WERI-Rb-1 (cell line): ENCODE measurements at places on chromosomes 3 and 15.

DNA sequence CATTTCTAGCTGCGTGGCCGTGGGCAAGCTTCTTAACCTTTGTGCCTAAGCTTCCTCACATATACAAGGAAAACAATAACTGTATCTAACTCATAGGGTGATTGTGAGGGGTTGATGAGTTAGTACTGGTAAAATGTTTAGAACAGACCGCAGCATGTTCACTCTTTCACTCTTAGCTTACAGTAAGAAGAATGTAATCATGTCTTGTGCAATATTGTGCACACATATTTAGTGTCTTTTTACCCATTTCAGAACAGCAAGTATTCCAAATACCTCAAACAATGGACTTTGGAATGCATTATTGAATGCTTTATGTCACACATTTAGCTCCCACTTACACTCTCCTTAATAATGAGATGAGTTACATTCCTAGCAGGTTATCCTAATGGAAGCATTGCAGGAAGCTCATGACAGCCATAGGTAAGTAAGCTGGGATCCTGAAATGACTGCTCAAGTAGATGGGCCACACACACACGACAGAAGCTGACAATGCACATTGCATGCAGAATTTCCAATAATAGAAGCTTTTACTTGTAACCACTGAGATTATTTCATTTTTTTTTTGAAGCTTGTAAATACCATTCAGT is 468.9 kb upstream of the WNT5A start:
- DNase-seq, result no peak

DNA sequence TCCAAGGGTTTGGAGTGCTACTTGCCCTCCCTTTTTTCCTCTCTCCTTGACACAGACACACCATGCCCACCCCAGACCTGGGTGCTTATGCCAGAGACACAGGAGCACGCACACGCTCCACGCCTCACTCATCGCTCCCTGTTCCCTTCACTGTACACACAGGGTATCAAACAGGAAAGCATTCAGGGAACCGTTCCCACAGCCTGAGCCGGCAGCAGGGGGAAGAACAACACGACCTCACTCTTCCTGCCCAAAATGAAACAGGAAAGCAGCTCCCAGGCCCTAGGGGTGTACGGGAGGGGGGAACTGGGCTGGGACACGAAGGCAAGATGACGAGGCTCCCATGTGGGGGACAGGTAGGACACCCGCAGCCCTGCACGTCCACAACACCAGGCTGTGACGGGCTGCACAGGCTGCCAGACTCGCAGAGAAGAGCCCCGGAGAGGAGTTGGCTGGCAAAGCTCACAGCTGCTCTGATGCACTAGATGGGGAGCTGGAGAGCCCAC is 11.2 kb downstream of the DLL4 start:
- no peak for DNase-seq

DNA sequence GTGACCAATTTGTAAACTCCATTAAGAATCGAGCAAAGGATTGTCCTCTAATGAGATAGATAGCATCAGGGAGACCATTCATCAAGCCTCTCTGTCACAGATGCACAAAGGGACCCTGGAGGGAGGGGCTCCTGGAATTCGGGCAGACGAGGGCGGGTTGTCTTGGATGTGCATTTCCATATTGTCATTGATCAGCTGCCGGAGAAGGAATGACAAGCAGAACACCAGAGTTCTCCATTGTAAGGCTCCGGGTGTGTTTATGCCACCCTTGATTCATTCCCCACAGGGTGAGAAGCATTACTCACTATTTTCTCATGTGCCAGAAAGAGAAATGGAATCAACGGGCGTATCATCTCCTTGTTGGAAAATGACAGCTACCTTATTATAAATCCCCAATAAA is 167.5 kb downstream of the EBLN2 start:
- no peak for DNase-seq

- no peak for DNase-seq
These were observed 79.2 kb downstream of the MEX3B start for GRCh38 chr15:81966631-81967030.

DNA sequence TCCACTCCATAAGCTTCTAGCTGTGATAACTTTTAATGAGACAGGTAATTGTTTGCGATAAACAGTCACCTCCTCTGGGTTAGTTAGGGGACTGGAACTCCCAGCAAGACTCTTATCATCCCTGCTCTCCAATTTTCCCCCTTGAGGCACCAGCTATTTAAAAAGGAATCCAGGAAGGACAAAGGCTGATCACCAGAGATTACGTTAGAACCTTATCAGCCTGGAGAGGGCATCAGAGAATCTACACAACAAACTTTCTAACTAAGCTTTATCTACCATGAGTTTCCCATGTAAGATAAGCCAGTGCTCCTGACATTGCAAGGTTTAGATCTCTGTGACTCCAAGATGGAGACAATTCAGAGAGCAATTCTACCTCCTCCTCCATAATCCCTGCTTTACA is 31.3 kb downstream of the GPR176 start:
- no peak for DNase-seq

DNA sequence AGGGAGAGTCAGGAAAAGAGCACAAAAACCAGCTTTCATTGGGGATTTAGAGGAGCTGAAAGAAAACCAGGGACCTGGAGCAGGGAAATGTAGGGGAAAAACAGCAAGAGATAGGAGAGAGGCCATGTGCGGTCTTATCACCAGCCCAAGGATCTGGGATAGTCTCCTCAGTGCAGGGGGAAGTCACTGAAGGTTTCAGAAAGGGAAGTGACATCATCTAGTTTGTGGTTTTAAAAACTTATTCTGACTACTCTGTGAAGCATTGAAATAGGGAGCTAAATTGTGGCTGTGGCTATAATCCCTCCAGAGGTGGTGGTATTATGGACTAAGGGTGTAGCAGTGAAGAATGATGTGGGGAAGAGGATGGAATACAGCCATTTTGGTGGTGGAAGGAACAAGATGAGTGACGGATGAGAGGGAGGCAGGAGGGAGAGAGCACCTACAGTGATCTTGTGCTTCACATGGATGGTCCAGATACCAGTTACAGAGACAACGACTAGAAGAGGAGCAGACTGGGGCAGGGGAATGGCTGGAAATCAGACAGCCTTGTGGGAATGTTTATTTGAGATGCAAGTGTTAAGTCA is 72.7 kb downstream of the HMG20A start:
- DNase-seq, result no peak

DNA sequence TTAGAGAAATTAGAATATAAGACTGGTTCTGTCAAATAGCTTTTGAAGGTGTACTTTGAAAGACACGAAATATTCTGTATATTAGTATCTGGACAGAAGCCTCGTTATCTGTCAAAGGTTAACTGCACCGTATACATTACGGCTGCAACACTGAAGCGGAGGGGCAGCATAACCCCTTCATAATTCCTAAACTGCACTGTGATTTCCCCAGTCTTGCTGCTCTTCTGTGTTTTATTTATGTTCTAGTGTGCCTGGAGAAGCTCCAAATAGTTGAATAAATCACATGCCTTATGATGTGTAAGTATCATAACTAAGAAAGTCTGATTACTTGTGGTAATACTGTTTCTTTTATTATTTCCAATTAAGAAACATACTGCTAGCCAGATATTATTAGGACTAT is 285.7 kb upstream of the ROBO2 start:
- no peak for DNase-seq

GRCh38 chr3:132543011-132543739 is 53.9 kb upstream of the ACKR4 start:
- no peak for DNase-seq

GRCh38 chr15:23567921-23568320 is 2.4 kb downstream of the MKRN3 start:
- no peak for DNase-seq

DNA sequence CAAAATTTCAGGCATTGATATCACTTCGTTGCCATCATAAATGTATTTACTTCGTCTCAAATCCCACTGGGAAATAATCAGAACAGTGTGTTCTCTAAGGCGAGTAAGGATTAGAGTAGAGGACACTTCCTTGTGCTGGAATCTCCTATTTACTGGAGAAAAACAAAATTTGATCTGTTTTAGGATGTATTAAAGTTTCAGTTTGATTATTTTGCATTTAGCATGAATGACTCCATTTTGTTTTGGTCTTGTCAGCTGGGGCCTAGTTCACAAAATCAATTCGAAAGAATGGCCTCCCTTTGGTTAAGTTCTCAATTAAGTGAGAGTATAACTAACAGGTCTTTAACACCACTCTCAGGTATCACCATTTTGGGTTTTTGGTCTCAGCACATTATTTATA is 11.7 kb upstream of the NOX5 start:
- DNase-seq, result no peak

DNA sequence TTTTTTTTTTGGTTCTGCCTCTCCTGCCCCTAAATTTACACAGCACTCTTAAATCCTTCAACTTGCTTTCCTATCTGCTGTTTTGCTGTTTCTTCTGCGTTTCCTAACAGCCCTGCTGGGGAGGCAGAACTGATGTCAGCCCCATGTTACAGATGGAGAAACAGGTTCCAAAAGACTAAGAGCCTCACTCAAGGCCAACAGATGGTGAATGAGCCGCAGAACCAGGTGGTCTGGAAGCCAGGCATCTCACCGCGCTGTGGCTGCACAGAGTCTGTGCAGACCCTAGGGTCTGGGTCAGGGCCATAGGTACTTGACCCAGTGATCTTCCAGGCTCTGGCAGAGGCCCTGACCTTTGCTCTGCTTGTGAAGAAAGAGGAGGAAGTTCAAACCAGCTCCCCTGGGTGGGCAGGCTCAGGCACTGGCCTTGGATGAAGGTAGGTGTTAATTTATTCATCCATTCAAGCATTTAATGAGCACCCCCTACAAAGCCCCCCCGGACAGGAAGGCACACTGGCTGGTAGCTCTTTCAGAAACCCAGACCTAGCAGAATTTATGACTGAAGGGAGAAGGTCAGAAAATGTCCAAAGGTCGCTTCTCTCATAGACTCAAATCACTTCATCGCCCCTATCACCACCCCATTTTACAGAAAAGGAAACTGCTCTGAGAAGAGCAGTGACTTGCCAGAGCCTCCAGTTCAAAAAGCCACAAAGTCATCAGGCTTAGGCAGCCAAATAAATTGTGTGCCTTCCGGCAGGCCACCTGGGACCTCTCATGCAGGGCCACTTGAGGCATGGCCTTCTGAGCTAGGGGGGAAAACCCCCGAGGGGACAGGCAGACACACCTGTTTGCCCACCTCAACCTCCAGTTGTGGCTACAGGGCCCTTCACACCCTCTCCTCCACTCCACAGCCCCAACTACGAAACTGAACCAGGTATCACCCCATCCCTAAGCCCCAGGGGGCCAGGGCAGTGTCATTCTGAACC is 2.7 kb downstream of the CHDH start:
- DNase-seq, result peak; percentile 47

DNA sequence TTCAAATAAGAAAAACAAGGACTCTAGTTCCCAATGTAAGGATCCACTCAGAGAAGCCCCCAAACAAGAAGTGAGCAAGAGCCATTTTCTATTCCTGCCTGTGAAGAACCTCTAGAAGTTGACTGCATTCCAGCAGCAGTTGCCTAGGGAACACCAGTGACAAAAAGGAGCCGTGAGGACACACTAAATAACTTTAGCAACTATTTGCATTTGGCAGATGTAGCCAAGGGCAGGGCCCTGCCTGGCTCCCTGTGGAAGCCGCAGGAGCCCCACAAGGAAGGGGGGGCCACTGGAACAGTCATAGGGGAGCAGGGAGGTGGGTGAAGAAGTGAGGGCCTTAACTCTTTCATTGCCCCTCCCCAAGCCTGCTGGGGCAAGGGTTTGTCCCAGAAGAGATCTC is 470.2 kb upstream of the PROK2 start:
- DNase-seq, result no peak

GRCh38 chr3:132187746-132188145 is 129.5 kb upstream of the ACP3 start:
- no peak for DNase-seq

GRCh38 chr3:72906154-72906553 is 18.3 kb downstream of the GXYLT2 start:
- DNase-seq, result no peak

- no peak for DNase-seq
These were observed 44.3 kb downstream of the RAB6B start for GRCh38 chr3:133851266-133851906.

DNA sequence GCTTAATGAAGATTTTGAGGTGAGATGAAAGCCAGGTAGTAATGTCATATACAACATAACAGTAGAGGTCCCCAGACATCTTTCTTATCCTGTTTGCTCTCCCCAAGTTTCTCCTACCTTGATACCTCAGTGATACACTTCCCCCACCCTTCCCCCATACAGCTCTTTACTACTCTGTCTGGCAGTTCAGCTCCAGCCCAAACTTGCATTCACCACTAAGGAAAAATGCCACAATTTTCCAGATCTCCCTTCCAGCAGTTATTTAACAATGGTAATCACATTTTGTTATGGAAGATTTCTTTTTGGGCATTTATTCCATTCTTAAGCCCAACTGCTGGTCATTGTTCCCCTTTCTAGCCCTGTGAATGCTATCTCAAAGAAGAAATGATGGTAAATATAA is 34.9 kb upstream of the ITGA11 start:
- no peak for DNase-seq
